ENCODE measurements at places on chromosomes 16 and 17.

DNA sequence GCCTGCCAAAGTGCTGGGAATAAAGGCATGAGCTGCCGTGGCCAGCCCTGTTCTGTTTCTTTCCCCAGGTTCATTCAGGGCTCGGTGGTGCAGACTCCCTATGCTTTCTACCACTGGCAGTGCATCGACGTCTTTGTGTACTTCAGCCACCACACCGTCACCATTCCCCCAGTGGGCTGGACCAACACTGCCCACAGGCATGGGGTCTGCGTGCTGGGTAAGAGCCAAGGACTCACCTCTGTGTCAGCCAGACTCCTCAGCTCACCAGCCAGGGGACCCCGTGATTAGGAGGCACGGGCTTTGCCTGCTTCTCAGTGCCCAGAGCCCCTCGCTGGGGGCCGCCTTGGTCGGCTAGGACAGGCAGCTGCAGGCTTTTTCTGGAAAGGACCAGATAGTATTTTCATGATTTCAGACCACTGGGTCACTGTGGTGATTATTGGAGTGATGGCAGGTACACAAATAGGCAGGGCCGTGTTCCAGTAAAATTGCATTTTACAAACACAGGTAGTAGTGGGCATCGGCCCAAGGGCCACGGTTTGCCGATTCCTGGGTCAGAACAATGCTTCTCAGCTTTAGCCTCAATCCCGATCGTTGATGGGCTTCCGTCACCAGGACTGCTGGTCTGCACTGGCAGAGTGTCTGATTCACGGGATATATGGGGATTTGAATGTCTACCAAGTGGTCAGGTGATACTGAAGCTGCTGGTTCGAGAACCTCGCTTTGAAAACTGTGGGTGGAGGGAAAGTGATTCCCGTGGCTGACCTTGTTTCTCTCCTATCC is 5.0 kb downstream of the ENGASE start:
- no peak for DNase-seq

DNA sequence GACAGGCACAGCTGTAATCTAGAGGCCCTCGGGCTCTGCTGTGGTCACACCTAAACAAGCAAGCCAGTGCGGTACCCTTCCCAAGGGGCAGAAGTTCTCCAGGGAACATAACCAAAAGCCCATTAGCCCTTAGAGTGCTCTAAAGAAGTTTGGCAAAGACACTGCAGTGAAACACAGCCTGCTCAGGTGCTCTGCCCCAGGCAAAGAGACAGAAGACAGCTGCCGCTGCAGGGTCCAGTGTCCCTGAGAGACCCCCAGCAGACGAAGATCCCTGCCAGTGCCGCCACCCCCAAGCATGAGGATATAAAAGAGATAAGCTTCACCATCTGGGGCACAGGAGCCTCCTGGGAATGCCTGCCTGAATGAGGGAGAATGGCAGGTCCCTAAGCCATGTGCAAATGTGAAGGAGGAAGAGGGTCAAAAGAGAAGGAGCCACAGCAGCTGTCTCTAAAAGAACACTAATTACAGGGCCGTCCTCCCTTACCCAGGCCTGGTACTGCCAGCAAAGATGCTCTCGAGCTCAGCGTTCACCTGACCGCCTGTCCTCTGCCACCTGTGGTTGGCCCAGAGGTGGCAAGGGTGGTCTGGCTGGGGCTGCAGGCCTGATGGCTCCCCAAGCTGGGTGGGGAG is 29.7 kb downstream of the CUEDC1 start:
- DNase-seq: no peak

DNA sequence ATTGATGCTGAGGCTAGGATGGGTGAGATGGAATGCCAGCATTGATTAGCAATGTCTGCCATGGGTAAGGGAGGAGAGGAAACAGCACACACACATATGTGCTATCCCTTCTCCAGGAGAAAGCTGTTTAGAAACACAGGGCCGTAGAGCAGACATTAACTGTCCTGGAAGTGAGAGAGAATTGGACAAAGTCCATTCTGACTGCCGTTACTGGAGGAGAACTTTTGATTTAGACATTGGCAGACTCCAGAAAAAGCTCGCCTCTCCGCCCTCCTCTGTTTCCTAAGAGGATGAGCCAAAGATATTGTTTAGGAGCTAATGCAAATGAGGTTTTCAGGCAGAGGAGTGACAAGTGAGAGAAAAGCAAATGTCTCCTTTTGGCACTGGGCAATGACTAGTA is 237.0 kb downstream of the HAPSTR1 start:
- DNase-seq: no peak

- no peak for DNase-seq
Measured at GRCh38 chr17:37648555-37648954, 5.3 kb upstream of the DDX52 start.

GRCh38 chr16:89365044-89365467 is 125.3 kb downstream of the ANKRD11 start:
- no peak for DNase-seq

DNA sequence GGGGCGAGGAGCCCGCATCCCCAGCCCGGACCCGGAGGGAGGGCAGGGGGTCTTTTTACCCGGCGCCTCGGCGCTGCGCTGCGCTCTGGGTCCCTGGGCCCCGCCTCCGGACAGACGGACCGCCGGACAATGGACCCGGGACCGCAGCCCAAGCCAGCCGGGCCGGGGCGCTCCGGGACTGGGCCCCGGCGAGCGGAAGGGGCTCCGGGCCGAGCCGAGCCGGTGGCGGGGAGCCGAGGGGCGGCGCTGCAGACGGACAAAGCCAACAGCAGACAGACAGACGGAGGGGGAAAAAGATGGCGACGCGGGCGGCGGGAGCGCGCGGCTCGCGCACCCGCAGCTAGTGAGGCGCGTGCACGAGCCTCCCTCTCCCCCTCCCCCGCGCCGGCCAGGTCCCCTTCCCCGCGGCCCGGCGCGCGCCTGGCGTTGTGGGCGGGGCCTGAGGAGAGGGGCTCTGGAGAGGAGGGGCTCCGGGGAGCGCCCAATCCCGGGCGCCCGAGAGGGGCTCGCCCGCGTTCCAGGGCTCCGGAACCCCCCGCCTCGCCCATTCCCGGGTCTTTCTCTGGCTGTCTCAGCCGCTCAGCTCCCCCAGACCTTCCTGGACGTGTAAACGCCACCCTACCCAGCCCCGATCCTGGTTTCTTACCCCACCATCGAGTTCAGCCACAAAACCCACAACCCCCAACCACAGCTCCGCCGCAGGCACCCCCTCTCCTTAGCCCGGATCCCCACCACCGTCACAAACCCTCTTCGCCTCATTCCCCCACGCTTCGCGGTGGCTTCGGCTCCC is at the start of gene ZNF821:
Gene ZNF821 (minus strand): TSS at position 334 of the 790 bp plus-strand sequence. CDS start 4,236 bp downstream, outside the sequence.
- peak; percentile 61 for DNase-seq

- DNase-seq: no peak
Measured at GRCh38 chr16:67932462-67932840, 789 bp upstream of the CTRL start.

GRCh38 chr16:47829850-47830600 is 325.8 kb downstream of the ABCC12 start:
- DNase-seq: no peak

- DNase-seq: no peak
Measured at GRCh38 chr17:77426676-77427386, 286.1 kb downstream of the SEC14L1 start.

DNA sequence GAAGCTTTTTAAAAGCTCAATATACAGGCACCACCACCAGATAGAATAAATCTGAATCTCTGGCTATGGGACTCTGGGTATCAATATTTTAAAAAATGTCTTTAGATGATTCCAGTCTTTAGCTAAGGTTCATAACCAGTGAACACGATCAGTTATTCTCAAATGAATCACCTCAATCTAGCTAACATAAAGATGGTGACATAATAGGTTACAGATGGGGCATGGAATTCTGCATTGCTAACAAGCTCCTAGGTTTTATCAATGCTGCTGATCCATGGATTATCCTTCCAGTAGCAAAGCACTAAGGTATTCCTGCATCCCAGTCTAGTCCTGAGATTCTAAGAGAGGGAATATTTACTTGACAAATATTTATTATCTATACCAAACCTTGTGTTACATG is 415.5 kb upstream of the CDH11 start:
- DNase-seq: no peak

DNA sequence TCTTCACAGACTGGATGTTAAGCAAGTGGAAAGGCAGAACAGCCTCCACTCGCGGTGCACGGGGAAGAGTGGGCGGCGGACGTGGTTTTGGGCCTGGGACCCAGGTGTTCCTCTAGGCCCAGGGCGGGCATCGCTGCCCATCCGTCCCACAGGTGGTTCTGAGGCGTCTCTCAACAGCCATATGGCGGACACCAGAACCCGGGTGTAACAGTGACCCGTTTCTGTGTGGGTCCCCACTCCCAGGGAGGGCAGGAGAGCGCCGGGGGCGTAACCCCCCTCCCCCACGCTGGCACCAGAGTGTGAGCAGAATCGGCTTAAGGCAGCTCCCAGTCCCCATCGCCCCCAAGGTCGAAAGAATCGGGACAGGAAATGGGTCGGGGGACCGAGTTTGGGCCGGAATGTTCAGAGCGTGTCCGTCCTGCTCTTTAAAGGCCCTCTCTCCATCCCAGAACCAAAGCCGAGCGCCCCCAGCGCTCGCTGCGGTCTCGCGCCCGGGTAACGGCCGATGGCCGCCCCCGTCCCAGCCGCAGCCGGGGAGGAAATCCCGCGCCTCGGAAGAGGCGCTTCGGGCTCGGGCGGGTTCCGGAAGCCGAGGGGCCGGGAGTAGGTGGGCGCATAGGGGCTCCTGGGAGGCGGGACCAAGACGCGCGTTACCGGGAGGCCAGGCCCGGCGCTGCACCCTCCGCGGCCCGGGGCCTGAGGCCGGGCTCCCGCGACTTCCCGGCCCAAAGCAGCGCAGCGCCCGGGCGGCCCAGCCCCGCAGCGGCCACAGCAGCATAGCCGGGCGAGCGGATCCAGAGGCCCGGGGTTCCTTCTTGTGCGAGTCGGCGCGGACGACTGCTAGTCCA is at the start of gene TK2:
Gene TK2 (minus strand): TSS at position 839 of the 848 bp plus-strand sequence. CDS start 61 bp downstream, at position 778.
- no peak for DNase-seq

- no peak for DNase-seq
Measured at GRCh38 chr17:57108671-57109392, 23.8 kb downstream of the AKAP1 start.

DNA sequence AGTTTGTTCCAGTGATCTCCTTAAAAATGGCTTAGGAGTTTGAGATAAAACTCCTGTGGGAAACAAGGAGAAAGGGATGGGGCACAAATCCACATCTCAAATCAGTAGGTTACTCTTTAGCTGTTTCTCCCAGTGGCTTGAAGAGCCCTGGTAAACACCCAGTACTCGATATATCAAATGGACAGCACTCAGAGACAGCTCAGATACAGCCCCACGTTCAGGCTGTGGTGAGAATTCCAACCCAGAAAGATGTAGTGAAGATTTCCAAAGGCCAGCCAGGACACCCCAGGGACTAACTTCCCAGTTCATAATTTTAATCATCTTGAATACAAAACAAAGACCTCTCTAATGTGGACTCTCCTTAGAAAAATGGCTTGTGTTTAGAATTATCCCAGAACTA is 6.4 kb upstream of the VEZF1 start:
- DNase-seq: no peak

DNA sequence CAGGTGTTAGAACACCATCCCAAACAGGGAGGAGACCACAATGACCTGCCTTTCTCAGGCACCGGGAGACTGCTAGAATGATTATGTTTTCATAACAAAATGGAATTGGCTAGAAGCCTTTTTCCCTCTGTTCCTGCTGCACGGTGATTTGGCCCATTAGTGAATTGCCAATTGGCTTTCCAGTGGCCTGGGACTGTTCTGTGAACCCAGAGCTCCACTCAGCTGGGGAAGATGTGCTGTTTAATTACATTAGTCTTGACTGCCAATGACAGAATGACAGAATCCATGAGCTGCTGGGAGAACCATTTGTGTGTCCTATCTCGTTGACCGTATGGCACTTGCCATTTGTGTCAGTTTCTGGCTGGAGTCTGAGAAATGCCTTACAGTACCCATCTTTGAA is 242.9 kb downstream of the CDH11 start:
- no peak for DNase-seq

Measured in activated naive CD4-positive, alpha-beta T cell (primary cell).